Stimulated activated effector memory CD8-positive, alpha-beta T cell treated with anti-CD3 and anti-CD28 coated beads, Interleukin-12 subunit alpha, Interleukin-12 subunit beta, amount 100 ng/mL, for 72 hours (primary cell): ENCODE measurements at places on chromosomes 16 and 17.

- DNase-seq, result no peak
Measured at GRCh38 chr16:21563676-21564075, 35.7 kb upstream of the METTL9 start.

- no peak for DNase-seq
Measured at GRCh38 chr17:55567240-55568214, 56.3 kb upstream of the SMIM36 start.

- no peak for DNase-seq
Measured at GRCh38 chr17:27974531-27975145, 67.8 kb upstream of the NLK start.

- DNase-seq, result peak; percentile 80
Measured at GRCh38 chr16:68237243-68238028, 1.5 kb upstream of the ESRP2 start.

DNA sequence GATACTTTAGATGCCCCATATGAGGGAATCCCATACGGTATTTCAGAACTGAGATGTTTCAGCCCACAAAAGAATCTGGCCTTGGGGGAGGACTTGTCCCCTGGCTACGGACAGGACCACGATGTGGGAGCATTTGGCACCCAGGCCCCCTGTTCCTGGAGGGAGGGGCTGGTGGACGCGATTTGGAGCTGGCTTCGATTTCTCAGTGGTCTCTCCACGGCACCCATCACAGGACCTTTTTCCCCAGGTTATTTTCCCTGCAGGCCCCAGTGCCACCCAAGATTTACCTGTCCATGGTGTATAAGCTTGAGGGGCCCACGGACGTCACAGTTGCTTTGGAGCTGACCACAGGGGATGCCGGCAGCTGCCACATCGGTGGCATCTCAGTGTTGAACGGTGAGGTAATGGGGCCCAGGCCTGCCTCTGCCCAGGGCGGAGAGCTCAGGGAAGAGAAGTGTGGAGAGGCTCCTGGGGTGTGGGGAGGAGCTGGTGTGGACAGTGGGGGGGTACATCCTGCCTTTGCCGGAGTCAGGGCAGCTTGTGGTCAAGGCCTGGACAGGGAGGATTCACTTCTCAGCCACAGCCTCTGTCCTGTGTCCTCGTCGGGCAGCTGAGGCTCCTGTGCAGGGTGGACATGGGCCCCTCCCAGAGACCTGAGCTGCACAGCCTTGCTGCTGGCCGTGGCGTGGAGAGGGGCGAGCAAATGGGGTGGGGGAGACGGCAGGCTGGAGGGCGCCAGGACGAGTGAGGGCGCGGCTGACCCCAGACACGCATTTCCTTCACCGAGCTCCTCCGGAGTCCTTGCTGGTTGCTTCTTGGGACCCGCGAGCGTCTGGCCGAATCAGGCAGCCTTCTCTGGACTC is 9.9 kb downstream of the ENGASE start:
- no peak for DNase-seq

DNA sequence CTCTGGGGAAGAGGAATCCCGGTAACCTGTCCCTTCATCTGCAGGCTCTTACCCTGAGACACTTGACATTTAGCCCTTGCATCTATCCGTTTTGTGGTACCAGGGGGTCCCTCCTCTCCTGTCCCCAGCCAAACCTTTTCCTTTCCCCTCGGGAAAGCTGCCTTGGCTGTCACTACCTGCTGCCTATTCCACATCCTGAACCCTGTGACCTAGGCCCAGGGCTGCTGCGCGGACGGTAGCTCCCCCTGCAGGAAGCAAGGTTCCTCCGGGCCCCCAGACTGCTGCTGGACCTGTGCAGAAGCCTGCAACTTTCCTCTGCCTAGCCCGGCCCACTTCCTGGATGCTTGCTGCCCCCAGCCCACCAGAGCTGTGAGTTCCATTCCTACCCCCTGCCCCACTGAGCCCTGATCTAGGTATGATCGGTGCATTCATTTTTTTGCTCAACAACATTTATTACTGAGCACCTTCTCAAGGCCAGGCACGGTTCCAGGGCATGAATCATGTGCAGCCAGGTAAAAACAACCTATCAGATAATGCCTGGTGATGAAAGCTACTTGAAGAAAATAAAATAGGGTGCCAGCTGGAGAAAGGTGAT is 10.5 kb upstream of the ALDOA start:
- DNase-seq, result peak; percentile 77
